ENCODE measurements at places on chromosomes 7 and 10.

DNA sequence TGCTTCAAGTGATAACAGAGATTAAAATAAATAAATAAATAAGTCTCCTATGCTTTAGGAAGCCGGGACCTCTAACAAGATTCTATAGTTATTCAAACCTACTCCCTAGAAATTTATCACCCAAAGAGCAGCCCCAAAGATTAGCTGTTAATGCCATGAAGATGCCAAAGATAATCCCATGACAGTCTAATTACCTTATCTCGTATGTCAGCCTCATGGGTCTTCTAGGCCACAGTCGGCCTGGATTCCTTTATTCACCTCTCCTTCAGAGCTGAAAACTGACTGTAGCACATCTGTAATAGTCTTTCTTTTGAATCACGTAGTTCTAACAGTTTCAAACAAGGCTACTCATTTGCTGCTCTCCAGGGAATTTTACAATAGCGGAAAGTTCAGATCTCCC lies 24.2 kb downstream of the COL1A2 start:
- no peak for DNase-seq

DNA sequence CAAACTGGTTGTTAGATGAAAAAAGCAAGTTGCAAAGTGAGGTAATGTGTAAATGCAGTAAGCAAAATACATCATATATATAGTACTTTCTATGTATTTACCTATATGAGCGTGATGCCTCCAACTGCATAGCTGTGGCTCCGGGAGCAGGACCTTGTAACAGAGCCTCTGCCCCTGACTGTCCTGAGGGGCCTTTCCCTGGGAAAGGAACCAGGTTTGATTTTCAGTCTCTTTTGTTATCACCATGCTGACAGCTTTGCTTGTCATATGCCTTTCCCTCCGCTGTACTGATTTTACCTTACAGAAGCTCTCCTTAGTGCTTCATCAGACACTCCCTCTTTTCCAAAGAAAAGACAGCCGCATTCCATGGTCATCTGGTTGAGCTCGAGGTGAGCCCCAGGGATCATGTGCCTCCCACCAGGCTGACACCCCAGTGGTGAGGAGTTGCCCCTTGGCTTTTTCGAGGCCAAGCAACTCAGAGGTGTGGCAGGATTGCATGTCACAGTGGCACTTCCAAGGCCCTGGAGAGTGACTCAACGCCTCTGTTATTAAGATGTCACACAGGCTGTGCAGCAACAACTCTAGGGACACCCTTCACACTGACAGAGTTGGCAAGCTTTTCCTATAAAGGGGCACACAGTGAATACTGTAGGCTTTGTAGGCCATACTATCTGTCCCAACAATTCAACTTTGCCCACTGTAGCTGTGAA lies 78.9 kb downstream of the ALOX5 start:
- DNase-seq: no peak

- peak; percentile 28 for DNase-seq
These were observed 137.2 kb downstream of the NOC3L start for GRCh38 chr10:94225589-94225988.

GRCh38 chr10:131107970-131108369 lies 203.6 kb downstream of the TCERG1L start:
- no peak for DNase-seq

DNA sequence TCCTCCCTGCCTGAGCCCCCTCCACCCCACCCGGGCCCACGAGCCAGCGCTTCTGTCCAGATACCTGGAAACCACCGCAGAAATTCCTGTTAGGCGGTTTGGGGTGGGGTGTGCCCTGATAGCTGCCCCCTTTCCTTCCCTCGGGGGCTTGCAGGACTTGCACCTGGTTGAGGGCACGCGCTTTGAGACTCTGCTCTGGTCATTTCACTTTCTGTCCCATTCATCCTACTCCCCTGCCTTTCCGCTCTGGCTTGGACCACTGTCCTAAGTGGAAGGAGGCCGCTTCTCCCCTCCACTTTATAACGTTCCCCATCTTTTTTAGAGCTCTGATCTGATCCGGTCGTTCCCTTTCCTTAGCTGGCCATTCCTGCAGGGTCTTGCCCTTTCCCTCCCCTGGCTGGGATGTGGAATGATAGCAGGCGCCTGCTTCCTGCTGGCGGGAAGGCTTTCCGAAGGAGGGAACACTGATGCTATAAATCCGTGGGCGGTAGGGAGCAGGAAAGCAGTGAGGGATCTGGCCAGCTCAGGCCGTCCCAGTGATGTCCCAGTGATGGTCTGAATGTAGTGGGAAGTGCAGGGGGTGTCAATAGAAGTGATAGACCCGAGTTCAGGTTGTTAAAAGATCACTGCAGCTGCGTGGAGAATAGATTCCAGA lies 852 bp upstream of the PRKAR1B start:
- DNase-seq: no peak

DNA sequence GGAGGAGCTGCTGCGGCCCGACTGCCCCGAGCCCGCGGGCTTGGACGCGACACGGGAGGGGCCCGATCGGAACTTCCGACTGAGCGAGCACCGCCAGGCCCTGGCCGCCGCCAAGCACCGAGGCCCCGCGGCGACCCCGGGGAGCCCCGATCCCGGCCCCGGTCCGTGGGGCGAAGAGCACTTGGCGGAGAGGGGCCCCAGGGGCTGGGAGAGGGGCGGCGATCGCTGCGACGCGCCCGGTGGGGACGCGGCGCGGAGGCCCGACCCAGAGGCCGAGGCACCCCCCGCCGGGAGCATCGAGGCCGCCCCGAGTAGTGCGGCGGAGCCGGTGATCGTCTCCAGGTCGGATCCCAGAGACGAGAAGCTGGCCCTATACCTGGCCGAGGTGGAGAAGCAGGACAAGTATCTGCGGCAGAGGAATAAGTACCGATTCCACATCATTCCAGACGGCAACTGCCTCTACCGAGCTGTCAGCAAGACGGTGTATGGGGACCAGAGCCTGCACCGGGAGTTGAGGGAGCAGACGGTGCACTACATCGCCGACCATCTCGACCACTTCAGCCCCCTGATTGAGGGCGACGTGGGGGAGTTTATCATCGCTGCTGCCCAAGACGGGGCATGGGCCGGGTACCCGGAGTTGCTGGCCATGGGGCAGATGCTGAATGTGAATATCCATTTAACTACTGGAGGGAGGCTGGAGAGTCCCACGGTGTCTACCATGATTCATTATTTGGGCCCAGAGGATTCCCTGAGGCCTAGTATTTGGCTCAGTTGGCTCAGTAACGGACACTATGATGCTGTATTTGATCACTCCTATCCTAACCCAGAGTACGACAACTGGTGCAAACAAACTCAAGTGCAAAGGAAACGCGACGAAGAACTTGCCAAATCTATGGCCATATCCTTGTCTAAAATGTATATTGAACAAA lies 1.4 kb downstream of the OTUD1 start:
- no peak for DNase-seq

GRCh38 chr10:11757821-11758463 lies 15.8 kb downstream of the ECHDC3 start:
- DNase-seq: peak; percentile 91

- no peak for DNase-seq
These were observed 345 bp downstream of the COBL start for GRCh38 chr7:51316262-51316665.

- peak; percentile 33 for DNase-seq
These were observed 84.0 kb upstream of the KLF6 start for GRCh38 chr10:3869036-3869435.

GRCh38 chr7:132430861-132431822 lies 145.1 kb downstream of the PLXNA4 start:
- DNase-seq: peak; percentile 87

DNA sequence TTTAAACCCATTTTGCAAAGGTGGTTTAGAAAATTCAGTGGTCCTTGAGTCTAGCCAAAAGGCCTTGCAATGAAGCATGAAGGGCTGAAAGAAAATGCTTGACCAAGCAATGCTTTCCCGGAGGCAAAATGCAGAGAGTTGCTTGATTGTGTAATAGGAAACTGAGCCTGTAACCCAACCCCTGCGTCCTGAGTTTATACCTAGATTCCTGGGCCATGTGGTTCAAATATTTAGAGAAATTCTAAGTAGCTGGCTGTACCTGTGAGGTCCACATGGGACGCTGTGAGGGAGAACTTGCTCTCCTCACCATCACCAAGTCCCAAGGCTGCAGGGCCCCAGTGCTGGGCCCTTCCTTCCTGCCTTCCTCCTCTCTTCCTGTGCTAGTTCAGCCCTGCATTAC lies 45.7 kb downstream of the CXCL12 start:
- no peak for DNase-seq

- peak; percentile 69 for DNase-seq
These were observed 432.1 kb upstream of the PCDH15 start for GRCh38 chr10:55233090-55233489.

- no peak for DNase-seq
These were observed 425.1 kb upstream of the MGMT start for GRCh38 chr10:129041916-129042315.

DNA sequence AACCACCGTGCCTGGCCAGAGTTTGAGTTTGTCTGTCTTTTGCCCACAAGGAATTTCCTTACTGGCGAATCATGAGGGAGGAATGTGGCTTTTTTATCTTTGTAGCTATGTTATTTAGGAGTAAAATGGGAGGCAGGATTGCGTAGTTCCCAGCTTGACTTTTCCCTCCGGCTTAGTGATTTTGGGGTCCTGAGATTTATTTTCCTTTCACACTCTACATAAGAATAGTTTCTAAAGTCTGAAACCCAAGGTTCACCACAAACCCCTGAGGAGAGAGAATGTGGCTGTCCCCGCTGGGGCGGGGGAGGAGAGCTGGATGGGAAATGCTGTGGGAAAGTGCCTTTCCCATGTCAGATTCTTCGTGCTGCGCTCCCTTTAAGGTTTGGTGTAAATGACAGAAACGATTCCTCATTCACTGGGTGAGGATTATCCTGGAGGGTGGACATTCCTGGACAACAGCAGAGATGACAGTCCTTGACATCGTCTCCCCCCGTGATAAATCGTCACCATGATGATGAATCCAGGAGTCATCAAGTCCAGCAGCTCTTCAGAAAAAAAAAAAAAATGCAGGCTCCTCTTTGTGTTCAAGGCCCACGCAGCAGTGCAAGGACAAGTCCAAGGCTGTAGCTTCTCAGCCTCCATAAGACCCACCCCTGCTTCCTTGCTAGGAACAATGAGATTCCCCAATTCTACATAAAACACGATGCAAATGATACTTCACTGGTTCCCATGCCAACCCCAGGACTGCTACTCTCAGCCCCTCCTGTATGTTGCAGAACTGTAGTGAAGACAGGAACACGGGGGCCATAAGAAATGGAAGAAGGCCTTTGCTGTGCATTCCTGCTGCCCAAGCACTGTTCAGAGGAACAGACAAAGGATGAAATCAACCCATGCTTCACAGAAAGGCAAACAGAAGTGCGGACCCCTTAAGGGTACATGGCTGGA lies 233.1 kb downstream of the CCDC3 start:
- no peak for DNase-seq

GRCh38 chr7:42671627-42672026 lies 240.2 kb downstream of the C7orf25 start:
- no peak for DNase-seq

DNA sequence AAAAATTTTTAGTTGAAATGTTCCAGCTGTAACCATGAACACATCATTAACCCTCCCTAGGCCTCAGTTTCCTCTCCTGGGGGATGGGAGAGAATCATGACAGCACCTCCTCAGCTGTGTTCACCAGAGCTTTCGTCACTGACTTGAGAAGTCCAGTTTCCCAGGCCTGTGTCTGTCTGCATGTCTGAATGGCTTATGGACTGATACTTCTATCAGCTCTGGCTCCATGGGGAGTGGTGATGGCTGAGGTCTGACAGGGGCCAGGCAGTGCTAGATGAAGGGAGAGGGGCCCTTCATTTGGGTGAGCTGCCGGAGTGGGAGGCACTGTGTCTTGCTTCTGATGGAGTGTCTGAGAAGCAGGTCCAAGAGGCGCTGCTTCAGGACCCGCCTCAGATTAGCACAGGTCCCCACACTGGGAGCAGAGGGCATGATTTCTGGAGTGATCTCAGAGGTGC lies 192.9 kb downstream of the PTPN20 start:
- DNase-seq: no peak

- DNase-seq: no peak
These were observed 121.6 kb upstream of the KAT6B start for GRCh38 chr10:74704629-74705357.

DNA sequence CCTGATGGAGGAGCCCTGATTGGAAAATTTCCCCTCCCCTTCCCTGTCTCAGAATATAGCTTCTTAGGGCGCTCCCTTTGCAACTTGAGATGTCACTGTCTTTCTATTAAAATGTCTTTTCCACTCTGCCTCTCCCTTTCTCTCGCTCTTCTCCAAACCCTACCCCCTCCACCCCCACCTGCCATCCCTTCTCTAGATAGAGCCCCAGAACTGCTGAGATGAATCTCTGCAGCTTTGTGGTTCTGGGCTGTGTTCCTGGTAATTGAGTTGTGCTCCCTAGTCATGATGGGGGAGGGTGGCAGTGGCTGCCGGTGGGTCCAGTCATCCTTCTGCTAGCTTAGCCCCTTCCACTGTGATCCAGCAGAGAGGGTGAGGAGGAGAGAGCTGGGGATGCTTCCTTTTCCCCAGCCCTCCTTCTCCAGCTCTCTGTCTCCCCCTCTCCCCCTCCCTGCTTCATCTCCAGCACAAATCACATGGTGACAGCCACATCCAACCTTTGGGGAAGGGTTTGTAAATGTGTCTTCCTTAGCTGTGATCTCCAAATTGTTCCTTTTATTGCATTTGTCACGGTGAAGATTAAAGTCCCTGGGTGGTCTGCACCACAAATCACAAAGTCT lies 50.8 kb upstream of the BTRC start:
- no peak for DNase-seq
